ENCODE measurements at places on chromosomes 7 and 10.
A peak's percentile ranks its signal among the peaks of the same experiment; 100 is the strongest.

DNA sequence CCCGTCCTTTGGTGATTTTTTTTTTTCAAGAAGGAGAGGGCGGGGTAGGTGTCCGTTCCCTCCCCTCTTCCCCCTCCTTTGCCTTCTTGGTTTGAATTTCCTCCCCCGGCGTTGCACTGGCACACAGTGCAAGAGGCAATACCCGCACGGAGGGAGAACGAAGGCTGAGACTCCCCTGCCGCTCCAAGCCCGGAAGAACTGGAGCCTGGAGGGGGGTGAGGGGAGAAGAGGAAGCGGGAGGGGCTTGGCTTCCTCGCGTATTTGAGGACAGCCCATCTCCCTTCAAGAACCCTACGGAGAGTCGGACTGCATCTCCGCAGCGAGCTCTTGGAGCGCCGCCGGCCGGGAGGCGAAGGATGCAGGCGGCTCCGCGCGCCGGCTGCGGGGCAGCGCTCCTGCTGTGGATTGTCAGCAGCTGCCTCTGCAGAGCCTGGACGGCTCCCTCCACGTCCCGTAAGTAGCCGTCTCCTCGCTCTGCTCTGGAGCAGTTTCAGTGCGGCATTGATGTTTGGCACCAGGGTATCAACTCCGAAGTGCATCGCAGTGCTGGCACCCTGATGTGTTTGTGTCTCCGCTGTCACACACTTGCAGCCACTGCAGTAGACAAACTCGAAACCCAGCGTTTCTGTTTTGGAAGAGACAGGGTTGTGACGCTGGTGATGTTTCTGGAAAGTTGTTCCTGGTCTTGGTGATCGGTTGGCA lies at the start of gene CNTNAP2:
CNTNAP2 (plus strand) TSS at position 281 of the 702 bp plus-strand sequence; CDS start at position 357, 76 bp downstream.
- peak; percentile 52 for DNase-seq

- peak; percentile 23 for DNase-seq
Measured at GRCh38 chr10:23448802-23449570, 10.1 kb downstream of the OTUD1 start.

DNA sequence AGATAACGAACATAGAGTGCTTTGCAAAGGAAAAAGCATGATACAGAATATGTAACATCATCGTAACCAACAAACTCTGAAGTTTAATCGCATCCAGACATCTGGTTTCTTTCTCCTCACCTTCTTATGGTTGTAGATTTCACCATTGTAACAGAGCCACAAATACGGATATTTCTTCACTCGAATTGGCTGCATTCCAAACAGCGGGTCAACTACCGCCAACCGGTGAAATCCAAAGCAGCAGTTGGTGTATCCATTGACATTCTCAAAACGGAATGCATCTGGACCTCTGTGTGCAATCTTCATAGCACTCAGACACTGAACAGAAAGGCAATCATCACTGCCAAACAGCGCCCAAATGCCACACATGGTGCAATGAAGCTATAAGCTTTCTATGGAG lies 3.4 kb downstream of the ASNS start:
- no peak for DNase-seq

GRCh38 chr10:35768011-35768410 lies 125.9 kb upstream of the FZD8 start:
- no peak for DNase-seq

DNA sequence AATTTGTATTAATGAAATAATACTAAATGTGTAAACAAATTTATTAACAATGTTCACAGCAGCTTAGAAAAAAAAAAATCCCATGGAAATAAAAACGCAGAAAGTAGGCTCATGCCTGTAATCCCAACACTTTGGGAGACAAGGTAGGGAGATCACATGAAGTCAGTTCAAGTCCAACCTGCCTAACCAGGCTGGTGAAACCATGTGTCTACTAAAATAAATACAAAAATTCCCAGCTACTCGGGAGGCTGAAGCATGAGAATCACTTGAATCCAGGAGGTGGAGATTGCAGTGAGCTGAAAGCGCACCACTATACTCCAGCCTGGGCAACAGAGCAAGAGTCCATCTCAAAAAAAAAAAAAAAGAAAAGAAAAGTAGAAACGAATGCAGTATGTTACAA lies 36.2 kb downstream of the LARP4B start:
- no peak for DNase-seq

GRCh38 chr10:26335574-26336093 lies 102.5 kb upstream of the APBB1IP start:
- no peak for DNase-seq

Measured in HCEC 1CT (cell line).